ENCODE measurements at places on chromosomes 2 and 18.

- DNase-seq = no peak
Measured at GRCh38 chr2:175817221-175817620, 184.8 kb downstream of the LNPK start.

DNA sequence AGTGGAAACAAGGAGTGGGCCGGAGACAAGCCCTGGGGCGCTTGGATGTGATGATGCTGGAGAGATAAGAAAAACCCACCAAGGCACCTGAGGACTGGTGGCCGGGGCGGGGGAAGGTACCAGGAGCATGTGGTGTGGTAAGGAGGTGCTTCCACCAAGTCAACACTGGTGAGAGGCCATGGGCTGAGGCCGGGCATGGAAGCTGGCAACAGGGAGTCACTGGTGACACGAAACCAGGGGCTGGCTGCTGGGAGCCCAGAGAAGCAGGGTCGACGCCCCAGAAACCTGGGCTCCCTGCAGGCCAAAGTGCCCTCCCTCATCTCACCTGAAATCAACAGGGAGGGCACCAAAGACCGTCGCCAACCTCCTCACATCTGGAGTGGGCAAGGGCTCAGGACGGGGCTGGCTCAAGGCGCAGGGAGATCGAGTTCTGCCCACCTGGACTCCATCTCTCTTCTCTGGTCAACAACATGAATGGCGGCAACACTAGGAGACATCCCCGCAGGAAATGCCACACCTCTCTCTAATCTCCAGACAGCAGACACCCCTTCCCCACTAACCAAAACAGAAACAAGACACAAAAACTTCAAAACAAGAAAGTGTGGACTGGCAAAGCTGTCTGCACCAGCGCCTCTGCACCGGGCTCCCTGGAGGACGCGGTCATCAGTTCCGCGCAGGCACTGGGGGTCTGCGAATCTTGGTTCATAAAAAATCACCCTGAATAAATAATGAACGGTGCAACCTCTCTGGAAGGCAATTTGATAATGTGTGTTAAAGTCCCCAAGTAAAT lies 185.5 kb downstream of the HDAC4 start:
- no peak for DNase-seq

GRCh38 chr2:128438091-128438490 lies 119.4 kb upstream of the HS6ST1 start:
- DNase-seq = no peak

GRCh38 chr2:210558708-210559107 lies 2.3 kb downstream of the CPS1 start:
- peak; percentile 8 for DNase-seq

DNA sequence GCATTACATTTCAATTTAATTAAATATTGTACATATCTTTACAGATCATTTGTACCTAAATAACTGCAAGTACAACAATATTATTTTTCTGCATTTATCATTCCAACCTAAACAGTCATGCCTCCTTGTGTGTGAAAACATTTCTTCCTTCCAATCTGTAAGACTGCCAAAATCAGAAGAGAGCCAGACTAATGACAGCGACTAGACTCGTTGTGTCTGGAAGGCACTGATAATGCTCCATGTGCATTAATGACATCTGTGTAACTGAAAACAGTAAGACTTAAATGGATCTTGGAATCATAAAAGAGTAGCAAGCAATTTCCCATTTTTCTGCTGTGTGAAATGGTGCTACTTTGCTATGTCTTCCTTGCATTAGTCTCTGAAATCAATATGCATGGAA lies 278.0 kb upstream of the DSEL start:
- peak; percentile 46 for DNase-seq

- no peak for DNase-seq
Measured at GRCh38 chr2:166000401-166000800, 46.8 kb upstream of the TTC21B start.

GRCh38 chr18:7541835-7542234 lies 25.3 kb upstream of the PTPRM start:
- DNase-seq = no peak

- no peak for DNase-seq
Measured at GRCh38 chr2:159362816-159363251, 76.3 kb upstream of the WDSUB1 start.

DNA sequence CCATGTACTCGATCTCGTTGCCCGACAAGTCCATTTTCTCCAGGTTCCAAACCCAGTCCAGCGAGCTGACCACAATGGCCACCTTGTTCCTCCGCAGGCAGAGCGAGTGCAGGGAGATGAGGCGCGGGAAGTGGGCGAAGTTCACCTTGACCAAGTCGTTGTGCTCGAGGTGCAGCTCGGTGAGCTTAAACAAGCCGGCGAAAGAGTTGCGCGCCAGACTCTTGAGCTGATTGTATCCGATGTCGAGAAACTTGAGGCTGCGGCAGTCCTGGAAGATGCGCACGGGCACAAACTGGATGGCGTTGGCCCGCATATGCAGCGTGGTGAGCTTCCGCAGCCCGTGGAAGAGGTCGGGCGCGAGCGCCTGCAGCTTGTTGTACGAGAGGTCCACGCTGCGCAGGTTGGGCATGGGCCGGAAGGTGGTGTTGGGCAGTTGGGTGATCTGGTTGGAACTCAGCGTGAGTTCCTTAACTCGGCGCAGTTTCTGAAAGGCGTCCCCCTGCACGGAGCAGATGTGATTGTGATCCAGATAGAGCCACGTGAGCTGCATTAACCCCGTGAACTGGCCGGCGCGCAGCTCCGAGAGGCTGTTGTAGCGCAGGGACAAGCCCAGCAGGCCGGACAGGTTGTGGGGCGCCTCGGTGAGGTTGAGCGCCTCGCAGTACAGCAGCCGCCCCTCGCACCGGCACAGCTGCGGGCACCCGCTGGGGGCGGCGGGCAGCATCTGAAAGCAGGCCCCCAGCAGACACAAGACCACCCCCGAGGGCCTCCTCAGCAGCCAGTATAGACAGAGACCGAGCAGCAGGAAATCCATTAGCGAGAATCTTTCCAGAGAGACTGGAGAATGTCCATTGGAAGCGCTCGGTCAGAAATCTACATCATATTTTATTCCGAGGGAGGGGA lies 1.3 kb downstream of the LRRTM1 start:
- peak; percentile 39 for DNase-seq

DNA sequence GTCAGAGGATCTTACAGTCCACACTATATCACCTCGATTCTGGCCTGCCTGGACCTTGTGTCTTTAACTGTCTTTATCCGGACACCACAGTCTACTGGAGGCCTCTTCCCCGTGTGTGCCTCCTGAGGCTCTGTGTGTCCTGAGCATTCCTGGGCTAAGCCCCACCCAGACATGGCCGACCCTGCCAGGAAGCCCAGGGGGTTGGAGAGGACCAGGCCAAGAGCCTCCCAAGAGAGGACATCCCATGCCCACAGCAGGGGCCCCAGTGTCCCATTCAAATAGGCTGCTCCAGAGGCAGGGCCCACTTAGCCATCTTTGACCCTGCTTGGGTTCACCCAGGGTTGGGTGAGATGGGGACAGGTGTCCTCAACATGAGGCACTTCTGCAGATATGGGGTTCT lies 84.7 kb upstream of the OTOS start:
- no peak for DNase-seq

DNA sequence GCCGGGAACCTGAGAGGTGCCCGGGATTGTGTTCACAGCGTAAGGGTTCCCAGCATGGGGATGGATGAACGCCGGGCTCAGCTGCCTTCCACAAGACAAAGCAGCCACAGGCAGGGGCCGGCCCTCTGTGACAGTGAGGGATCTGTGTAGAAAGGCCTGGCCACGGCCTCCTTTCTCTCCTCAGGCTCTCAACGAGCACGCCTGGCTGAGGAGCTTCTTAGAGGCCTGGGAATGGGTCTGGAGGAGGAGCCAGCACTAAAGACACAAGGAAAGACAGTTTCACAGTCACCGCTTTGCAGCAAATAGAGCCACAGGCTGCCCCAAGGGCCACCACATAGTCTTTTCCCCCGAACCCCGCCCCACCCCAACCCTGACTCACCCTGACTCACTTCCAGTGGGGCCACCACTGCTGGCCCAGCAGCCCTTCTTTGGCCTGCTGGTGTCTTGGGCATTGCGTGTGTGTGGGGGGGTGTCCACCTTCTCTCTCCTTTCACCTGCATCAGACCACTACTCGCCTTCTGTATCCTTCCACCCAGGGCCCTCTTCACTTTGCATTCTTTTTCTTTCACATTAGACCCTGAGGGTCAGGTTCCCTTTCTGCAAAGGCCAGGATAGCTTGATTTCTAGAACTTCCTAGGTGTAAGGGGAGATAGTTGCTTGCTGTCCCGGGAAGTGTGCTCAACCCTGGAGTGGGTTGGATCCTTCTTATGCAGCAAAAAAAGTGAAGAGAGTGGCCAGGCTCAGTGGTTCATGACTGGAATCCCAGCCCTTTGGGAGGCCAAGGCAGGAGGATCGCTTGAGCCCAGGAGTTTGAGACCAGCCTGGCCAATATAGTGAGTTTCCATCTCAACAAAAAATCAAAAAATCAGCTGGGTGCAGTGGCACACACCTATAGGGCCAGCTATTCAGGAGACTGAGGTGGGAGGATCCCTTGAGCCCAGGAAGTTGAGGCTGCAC lies 19.3 kb upstream of the HPCAL1 start:
- DNase-seq = no peak

GRCh38 chr2:69077252-69077950 lies 64.4 kb downstream of the ANTXR1 start:
- no peak for DNase-seq

GRCh38 chr18:37805773-37806404 lies 240.3 kb upstream of the CELF4 start:
- DNase-seq = no peak

DNA sequence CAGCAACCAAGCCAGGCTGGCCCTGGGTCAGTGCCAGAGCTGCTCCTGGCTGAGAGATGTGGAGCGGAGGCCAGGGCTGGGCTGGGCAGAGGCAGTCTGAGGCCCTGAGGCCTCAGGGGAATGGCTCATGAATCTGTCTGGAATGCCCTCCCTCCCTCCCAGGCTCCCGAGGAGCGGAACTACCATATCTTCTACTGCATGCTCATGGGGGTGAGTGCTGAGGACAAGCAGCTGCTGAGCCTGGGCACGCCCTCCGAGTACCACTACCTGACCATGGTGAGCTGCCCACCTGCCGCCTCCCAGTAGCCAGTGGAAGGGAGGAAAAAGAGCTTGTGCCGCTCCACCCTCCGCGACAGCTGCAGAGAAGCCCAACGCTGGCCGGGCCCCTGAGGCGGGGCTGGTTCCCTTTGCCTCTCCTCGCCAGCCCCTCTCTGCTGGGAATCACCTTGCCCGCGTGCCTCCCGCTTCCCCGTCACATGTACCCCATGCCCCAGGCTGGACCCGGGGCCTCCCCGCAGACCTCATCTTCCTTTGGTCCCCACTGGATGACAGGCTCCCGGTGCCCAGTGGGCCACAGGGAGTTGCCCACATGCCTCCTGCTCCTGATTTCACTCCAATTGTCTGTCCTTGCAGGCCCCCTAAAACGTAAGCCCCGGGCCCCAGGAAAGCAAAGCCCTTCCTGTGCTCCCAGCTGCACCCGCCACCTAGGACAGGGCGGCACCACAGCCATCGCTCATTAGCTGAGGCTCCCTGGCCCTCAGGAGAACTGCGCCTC lies 41.1 kb downstream of the MYO7B start:
- peak; percentile 23 for DNase-seq

DNA sequence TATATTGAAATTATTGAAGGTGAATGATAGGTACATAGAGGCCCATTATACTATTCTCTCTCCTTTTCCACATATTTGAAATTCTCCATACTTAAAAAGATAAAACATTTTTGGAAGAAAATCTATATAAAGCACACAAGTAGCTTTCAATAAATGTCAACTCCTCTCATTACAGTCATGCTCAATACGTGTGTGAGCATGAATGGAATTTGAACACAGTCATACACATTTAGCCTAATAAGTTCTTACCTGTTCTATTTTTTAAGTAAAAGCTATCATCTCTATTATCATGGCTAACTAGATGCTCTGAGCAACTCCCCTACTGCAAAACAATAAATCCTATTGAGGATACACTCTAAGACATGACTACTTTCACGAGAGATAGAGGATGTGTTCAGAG lies 41.9 kb upstream of the SPATS2L start:
- DNase-seq = no peak

GRCh38 chr2:98634406-98635092 lies 26.2 kb downstream of the UNC50 start:
- DNase-seq = no peak

DNA sequence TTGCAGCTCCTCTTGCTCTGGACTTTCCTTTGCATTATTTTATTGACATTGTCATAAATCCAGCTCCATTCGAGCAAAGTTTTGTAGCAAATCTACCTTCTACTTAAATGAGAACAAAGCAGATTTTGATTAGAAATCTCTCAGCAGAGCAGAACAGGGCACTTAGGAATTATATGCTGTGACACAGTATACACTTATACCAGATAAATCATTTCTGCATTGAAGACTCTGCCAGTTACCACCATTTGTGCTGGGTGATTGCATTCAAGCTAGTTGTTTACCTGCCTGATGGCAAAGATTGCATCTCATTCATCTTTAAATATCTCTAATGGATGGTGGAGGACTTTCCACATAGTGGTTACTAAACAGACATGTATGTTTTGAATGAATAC lies 441.7 kb upstream of the HNMT start:
- no peak for DNase-seq

DNA sequence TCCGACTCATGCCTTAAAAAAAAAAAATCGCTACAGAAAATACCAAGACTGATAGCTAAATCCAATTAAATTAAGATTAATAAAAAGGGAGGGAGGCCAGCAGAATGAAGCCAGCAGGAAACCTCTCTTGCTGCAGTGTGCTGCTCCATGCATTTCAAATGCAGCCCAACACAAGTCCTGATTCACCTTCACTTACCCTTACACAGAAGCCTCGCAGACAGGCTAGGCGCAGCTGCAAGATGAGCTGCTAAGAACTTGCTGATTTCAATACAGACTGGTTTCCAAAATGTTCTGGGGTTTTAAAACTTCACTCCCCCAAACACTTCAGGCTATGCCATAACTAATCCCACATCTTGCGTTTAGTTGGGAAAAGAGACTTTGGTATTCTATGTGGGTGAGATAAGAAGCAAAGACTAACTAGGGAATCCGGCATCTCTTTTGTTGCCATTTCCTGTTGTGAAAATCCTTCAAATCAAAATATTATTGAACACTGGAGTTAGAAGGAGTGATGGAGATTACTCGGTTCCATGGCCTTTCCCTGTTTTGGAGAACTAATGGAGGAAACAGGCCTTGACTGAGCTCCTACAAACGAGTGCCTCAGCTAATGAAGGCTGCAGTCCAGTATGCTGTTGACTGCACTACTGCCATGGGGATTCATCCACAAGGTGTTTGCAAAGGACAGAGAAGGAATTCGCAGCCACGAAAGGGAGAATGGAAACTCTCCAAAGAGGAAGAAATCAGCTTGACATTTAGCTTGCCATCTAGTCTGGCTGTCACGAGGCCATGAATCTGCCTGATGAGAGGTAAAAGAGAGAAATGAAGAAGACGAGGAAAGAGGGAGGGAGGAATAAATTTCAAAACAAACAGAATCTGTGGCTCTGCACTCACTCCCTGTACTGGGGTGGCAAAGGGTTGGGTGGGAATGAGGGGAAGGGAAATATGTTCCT lies 67.3 kb downstream of the CLHC1 start:
- peak; percentile 42 for DNase-seq

GRCh38 chr2:202009019-202009481 lies 24.6 kb upstream of the FZD7 start:
- peak; percentile 68 for DNase-seq

- peak; percentile 58 for DNase-seq
Measured at GRCh38 chr2:60368456-60368855, 185.0 kb downstream of the BCL11A start.
